Stimulated activated CD8-positive, alpha-beta memory T cell treated with anti-CD3 and anti-CD28 coated beads, Interleukin-12 subunit alpha, Interleukin-12 subunit beta, amount 100 ng/mL, for 1 hour (primary cell): ENCODE measurements at places on chromosomes 3 and 15.

DNA sequence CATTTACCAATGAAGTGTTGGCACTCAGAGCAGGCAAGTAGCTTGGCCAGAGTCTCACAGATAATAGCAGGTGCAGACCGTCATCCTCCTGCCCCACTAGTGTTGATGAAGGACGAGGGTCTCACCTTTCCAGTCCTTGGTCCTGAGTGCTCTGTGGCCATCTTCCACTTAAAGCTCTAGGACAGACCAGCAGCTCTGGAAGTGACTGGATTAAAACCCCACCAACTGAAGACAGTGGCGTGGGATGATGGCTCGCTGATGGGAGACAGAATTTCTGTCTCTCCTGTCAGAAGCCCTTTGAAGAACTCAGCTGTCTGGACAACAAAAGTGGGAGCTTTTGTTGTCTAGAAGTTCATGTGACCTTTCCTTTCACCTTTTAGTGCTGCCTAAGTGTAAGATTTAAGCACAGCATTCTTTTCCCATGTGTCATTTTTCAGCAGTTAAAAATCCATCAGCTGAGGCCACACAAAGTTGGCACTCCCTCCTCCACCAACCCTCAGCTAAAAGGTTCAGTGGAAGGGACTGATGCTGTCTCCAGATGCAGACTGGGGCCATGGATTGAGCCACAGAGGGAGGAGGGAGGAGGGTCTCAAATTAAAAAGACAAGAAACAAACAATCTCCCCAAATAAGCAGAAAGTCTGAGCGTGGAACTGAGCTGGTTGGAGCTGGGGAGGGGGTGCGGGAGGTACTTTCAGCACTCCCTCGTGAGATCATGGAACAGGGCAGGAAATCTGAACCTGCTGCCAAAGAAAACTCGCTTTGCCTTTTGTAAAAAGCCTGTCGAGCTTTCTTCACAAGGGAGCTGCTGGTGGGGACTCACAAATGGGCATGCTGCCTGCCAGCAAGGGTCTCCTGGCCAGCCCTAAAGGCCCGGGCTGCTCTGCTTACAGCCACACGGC, 148.5 kb upstream of the CTDSPL start:
- no peak for DNase-seq

DNA sequence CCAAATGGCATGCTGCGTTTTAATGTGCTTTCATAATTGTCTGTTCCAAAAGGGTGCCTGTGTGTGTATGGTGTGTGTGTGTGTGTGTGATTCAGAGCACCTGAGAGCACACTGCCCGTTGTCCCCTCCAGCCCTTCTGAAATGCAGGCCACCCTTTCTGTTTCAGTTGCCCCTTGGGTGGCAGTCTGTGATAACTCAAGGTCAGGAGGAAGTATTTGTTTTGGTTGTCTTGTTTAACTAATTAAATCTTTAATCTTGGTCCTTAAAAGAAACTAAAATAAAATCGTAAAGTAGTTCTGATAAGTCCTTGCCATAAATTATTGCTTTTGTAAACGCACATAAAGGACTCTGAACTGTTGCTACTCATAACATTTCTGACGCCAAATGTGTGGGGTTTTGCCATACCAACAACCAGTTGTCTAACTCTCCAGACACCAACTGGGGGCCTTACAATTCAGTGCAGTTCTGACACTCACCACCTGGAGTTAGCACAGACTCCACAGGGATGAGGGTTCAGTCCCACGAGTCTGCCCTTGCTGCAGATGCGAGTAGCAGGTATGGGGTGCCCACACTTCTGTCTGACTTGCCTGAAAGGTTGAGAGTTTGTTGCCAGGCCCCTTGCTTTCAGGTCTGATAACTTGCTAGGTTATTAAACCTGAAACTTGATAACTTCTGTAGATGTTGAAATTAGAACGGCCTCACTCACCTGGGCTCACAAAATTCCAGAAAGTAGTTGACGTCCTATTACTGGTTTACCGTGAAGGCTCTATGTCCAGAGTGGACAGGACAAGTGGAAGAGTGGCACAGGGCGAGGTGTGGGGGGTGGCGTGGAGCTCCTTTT, 157.3 kb downstream of the IGF1R start:
- no peak for DNase-seq

DNA sequence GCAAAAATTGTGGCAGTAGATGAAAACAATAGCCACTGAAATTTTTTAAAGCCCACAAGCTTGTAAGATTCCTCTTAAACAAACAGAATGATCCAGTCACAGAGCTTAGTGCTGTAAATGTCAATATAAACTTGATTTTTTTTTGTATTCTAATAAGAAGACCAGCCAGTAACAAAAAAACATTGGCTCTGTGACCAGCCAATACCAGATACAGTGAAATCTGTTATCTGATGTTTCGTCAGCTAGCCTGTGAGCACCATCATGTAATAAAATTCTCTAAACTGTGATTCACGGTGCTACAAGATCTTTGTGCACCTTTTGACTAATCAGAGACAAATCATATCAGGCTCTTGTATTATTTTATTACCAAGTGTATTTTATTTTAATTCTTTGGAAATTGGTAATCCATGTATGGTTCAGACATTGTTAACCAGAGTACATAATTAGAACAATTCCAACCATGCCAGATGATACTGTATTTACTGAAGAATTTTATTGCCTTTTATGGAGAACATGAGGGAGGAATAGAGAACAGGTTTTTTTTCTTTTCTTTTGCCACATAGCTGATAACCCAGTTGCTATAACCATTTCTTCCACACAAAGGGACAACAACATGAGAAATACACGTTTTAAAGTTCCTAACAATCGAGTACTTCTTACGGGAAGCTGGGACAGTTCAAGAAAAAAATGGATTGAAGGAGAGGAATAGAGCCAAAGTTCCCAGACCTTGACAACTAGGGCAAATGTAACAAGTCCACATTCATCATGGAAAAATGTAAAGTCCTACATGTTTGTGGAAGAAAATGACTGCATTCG, 71.9 kb downstream of the FILIP1L start:
- DNase-seq = no peak

GRCh38 chr3:65669163-65669875, 369.4 kb downstream of the MAGI1 start:
- DNase-seq = no peak

DNA sequence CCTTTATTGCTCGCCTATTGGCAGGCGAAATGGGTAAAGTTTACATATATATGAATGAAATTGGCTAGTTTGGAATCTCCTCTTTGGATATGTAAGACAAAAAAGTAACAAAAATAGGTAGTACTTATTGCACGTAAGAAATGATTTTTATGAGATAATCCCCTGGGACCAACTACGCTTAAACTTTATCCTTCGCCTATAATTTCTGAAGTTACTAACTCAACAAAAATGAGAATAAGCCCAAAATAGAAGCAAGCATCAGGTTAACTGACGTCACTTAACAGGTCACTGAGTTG, 438 bp upstream of the SLC49A4 start:
- DNase-seq = no peak

DNA sequence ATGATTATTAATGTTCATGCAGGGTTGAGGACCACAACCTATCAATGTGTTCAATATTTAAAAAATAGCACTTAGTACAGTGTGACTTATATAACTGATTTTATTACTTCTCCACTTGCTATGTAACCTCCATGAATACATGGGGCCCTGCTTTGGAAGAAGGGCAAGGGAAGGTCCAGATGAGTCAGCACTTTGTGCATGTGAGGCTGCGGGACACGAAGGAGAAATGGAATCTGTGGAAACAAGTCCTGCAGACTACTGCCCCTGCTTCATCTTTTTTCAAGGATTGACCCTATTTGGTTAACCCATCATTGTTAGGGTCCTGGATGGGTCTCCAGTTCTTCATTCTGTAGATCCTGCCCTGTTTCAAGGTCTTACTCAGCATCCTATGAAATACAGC, 1.6 kb downstream of the NXPE3 start:
- no peak for DNase-seq

GRCh38 chr3:192685801-192686200, 41.5 kb downstream of the FGF12 start:
- no peak for DNase-seq

GRCh38 chr15:101496198-101496986, 6.9 kb upstream of the PCSK6 start:
- no peak for DNase-seq

DNA sequence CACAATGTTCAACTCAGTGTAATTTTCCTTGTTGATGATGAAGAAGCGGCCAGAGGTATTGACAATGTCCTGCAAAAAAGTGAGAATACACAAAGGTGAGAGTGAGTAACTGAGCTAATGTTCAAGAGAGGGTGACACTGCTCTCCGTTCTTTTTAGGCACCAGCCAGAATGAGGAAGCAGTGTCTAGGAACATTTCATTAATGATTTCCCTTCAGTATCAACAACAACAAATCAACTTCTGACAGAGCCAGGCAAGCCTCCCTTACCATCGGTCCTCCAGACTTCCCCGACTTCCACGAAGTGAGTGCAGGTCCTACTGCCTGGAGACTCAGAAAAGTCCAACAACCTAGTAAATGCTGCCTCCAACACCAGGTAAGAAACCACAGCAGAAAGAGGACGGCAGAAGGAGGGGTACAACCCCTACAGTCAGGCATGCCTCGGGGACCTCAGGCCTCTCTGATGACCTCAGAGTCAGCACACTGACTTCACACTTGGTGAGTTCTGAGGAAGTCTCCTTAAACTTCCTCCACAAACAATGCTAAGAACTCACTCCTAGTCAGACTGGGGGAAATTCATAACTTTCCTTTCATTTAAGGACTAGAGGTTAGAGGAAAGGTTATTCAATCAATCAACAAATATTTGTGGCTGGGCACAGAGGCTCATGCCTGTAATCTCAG, 62.7 kb downstream of the NPTN start:
- no peak for DNase-seq

- DNase-seq = no peak
These were observed 418.4 kb downstream of the PDCD6IP start for GRCh38 chr3:34216711-34217335.

DNA sequence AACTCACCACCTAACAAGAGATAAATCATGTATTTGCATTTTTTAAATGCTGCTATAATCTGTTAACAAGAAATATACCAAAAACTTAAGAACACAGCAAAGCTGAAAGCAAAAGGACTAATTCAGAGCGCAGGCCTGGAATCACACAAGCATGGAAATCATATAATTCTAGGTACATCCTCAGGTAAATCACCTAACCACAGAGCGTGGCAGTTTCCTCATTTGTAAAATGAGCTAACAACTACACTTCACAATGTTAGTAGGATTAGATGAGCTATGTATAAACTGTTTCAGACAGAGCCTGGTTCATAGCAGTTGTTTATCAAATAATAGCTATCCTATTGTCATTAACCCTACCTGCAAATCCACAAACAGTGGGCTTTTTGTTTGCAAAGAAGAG, 146.4 kb downstream of the ERC2 start:
- DNase-seq = no peak

GRCh38 chr15:36557364-36557763, 22.1 kb upstream of the CDIN1 start:
- no peak for DNase-seq

DNA sequence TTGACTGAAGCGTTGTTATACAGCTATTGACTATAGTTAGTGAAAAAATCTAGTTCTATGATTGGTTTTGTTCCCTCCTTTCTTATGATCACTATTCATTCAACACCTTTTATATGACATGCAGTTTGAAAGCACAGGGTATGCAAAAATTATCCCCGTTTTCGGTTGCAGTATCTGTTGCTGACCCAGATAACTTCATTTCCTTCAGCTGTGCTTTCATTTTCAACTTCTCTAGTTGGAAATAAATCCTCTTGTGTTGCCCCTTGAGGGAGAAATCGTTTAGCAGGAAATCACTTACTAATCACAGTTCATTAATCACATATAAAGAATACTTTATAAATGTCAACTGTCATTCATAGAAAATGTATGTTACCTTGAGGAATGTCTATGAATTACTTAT, 55.1 kb downstream of the MBNL1 start:
- DNase-seq = no peak

DNA sequence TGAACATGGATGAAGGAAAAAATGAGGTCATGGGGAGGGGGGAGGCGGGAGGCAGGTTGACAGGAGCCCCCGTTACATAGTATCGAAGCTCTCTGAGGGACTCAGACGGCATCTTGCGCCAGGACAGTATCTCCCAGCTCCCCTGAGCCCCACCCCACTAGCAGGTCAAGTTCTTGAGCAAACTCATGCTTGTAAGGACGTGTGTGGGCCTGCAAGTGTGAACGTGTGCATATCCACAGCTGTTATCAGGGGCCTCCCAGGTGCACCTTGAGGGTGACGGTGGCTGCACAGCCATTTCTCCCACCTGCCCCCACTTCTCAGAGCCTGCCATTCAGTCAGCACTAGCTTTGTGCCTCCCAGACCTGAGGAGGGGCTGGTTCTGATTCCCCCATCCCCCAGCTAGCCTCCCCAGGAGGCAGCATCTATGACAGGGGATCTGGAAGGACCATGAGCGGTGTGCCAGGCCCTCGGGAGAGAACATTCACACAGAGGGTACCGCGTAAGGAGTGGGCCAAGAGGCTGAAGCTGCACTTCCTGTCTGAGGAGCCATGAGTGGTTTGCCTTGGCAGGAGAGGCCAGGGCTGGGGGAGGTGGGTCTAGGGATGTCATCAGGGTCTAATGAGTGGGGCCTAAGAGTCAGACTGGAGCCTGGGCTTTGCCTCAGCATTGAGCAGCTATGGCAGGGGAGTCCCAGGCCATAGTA, 2.9 kb downstream of the SEMA3F start:
- no peak for DNase-seq

GRCh38 chr15:80530737-80531365, 126.7 kb downstream of the ARNT2 start:
- DNase-seq = no peak
